NK-92 treated with Interleukin-12 subunit alpha and Interleukin-12 subunit beta, amount 100 ng/mL, for 24 hours (cell line): ENCODE measurements at places on chromosomes 3 and 15.

- no peak for DNase-seq
Measured at GRCh38 chr15:39857132-39857531, 62.9 kb downstream of the GPR176 start.

DNA sequence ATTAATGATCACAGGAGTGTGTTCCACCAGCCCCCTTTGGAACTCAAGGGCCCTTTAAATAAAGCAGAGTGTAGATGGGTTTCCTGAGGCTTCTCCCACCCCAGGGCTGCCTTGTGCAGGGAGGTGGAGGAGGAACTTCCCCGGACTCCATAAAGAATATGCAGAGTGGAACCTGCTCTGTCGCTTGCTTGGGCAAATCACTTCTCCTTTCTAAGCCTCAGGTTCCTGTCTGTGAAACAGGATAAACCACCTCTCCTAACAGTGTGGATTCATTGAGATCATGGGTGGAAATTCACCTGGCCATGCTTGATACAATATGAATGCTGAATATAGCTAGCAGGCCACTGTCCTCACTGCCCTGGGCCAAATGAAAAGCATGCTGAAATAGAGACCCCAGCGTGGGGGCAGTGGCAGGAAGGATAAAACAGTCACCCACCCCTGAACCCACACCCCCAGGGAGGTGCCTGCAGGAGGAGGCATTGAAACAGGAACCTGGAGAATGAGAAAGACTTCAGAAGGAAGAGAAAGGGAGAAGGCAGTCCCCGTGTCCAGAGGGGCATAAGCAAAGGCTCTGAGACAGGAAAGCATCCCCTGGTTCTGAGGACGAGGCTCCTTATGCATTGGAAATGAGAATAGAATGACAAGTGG lies 41.1 kb upstream of the CHRNB4 start:
- DNase-seq, result no peak

- DNase-seq, result no peak
Measured at GRCh38 chr3:7025581-7026300, 164.8 kb downstream of the GRM7 start.

DNA sequence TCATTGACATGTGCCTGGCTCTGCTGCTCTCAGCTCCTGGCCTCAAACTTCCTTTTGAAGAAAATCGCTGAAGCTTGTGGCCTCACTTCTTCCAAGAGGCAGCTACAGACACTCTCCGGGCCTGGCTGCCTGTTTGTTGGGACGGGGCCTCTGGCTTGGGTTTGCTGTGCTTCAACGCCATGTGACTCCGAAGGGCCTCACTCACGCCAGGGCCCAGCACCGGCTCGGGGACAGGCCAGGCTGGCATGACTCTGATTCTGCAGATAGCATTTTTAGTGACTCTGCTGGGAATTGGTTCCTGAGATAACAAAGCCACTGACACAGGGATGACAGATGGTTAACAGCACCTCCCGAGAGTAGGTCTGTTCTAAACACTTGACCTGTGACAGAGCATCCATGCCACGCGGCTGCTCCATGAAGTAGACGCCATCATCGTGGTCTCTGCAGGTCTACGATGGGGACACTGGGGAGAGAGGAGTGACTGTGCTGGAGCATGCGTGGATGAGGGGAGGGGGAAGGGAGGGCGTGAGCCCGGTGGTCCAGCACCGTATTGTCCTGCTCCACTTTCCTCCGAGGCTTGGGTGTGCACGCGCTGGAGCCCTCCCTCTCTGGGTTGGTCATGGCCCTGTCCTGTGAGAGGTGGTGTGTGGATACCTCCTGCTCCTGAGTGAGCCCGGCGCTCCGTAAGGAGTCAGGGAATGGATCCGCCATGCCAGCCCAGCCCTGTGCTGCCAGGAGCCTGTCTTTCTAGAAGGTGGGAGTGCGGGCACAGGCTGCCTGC lies 133.6 kb downstream of the TJP1 start:
- DNase-seq, result no peak

GRCh38 chr15:33545866-33546265 lies 235.1 kb downstream of the RYR3 start:
- DNase-seq, result no peak

DNA sequence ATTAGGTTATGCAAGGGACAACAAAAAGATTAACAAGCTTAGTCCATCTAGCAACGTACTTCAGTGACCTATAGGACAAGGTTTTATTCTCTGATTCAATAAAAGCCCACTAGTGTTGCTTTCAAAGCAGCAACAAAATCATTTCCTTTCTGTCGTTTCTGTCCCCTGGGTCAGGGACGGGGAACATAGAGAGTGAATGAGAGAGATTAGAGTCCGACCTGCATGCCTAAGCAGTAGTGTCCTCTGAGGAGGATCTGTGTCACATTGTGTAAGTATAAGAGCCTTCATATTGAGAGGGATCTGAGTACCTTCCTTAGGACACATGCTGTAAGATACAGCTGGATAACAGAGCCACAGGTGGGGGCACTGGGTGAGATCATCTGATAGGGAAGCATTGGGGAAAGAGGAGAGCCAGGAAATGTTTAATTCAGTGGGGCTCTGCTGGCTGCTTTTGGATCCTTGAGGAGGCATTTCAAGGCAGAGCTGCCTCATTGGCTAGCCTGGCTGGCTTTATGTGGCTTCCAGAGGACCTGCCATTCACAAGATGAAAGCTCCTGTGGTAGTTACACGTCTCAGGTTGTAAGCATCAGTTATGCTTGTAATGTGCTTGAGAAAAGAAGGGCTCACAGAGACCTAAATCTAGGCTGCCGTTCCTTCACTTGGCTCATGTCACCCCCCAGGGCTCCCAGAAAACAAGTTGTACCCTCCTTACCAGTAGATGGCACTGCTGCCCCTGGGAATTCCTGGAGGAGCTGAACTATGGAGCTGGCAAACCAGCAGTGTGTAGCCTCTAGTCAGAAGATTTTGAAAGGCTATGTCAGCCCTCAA lies 2.7 kb downstream of the TMEM108 start:
- DNase-seq, result no peak

DNA sequence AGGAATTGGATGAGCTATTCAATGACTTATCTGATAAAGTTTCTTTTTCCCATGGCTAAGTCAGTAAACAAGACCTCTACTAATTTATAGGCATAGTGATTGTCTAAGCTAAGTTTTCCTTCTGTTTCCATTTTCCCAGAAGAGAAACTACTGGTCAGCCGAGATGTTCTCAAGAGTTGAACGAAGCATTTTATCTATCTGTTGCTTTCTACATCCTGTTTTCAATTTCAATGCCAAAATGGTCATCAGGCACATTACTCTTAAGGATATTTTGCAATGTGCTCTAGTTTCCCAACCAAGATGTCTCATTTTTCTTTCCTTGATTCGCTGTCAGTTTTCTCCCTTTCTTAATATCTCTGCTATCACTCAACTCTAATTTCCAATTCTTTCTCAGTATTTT lies 228.7 kb downstream of the MBNL1 start:
- no peak for DNase-seq

- DNase-seq, result no peak
Measured at GRCh38 chr3:77320514-77320913, 280.6 kb downstream of the ROBO2 start.

DNA sequence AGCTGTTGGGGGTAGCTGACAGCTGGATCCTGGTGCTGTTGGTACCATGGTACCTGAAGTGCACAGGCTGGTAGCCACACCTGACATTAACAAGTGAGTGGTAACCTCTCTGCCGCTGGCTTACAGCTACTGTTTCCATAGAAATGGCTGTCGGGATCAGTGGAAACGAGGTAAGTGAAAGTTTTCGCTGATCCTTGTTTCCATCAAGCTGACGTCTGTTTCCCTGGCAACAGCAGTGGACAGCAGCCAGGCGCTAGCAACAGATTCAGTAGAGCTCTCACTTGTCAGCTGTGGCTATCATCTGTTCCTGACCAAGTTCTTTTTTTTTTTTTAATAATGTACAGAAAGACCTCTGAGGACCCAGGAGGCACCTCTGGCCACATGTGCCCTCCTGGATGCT lies 166.2 kb downstream of the CHDH start:
- DNase-seq, result no peak

GRCh38 chr15:92657486-92657885 lies 1.9 kb upstream of the FAM174B start:
- DNase-seq, result no peak

DNA sequence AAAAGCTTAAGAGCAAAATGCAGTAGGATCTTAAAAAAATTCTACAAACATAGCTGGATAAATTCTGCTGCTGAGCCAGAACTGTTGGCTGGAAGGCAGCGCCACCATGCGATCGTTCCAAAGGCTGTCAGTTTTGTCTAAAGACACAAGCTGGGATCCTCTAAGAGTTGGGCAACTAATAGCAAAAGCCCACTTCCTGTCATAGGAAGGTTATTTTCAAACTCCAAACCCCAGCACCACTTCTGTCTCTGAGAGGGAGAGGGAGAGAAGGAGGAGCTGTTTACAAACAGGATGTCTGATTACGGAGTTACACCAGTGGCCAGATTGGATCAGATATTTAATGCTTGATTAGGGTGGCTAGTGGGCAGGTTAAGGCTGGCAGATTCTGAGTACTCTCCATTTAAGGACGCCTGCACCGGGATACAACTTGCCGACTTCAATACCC lies 44.0 kb downstream of the EIF4E3 start:
- DNase-seq, result no peak
